ENCODE measurements at places on chromosomes 3 and 15.

DNA sequence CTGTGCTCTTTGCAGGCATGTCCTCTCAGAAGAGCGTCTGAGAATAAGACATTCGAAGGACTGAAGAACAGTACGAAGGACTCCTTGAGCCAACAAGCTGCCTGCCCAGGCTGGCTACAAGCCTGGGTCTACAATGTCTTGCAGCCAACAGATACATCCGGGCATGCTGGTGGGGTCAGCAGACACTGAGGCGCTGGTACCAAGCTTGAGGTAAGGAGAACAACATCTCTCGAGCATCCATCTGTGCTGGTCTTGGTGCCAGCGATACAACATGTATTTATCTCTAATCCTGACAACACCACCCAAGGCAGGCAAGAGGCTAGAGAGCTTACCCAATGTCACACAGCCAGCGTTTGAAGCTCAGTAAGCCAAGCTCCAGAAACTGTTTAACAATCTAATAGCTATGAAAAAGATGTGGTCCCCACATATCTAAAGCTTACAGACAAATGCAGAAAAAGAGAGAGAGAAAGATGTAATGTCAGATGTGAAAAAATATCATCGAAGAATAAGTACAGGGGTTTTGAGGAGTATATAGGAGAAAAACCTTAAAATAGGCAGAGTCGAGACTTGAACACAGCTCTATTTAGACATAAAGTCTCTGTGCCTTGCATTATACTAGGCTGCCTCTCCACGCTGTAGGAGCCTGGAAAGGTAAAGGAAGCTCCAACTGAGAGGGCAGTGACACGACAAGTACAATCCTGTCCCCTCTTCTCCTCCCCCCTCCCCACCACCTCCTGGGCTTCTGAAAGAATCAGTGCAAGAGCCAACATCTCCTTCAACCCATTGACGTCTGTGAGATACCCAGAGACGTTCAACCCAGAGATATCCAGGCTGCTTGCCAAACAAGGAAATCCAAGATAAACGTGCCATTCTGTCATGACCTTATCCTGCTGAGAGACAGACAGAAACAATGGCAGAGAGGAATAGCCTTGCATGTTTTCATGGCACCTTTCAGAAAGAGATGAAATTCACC, 39.4 kb downstream of the WWTR1 start:
- DNase-seq = no peak

DNA sequence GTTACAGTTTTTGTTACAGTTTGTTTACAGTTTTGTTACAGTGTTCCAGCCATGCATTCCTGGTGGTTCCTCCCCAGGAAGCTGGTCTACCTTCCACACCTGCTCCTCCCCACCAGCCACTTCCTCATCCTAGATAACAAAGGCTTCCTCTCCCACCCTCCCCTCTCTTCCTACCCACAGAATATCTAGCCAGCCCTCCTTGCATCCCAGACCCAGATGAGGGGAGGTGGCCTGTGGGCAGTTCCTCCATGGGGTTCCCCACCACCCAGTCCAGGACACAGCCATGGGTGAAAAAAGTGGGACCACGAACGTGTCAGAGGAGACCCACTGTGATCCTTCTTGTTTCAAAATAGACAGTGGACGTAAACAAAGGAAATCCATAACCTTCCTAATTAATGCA, 122.8 kb upstream of the ABHD17C start:
- no peak for DNase-seq

DNA sequence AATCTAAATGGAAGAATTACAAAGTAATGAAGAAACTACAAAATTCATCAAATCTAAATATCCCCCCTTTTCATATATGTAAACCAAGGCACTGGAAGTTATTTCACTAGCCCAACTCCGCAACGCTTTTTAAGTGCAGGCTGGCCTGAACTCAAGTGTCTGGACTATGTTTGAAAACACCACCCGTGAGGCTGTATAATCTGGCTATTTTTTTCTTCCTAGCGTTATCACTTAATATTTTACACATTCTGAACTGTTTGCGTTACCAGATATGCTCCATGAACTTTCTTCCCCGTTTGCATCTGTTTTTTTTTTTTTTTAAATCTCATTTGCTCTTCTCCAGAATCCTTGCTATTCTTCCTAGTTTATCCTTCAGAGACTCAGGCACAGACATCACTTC, 619.5 kb upstream of the CBLB start:
- DNase-seq = no peak

DNA sequence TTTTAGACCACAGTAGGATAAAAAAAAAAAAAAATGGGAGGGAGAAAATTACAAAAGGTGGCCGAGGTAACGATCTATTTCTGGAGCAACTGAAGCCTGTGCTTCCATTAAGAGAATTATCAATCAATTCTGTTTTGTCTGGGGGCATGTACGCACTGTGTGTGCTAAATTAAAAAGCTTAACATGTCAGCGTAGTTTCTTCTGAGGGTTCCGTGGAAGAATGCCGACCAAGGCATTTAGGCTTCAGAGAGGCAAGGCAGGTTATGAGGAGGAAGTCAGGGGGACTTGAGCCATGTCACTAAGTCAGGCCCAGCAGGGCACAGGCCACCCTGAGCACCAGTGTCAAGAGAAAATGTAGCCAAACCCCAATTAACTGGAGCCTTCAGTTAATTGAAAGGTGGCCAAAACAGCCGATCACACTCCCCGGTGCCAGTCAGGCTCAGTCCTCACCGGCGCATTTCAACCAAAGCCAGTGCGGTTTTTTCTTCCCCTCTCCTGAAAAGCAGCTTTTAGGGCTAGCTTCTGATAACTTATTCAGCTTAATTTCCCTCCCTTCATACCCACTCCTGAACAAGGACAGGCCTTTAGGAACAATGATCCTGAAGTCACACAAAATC, 113.9 kb downstream of the MEGF11 start:
- no peak for DNase-seq

GRCh38 chr3:11768604-11769003, 78.1 kb downstream of the TAMM41 start:
- DNase-seq = no peak

GRCh38 chr3:184562878-184563560, 1.4 kb downstream of the EPHB3 start:
- DNase-seq = no peak

GRCh38 chr3:168081171-168081771, 14.5 kb downstream of the GOLIM4 start:
- DNase-seq = no peak

DNA sequence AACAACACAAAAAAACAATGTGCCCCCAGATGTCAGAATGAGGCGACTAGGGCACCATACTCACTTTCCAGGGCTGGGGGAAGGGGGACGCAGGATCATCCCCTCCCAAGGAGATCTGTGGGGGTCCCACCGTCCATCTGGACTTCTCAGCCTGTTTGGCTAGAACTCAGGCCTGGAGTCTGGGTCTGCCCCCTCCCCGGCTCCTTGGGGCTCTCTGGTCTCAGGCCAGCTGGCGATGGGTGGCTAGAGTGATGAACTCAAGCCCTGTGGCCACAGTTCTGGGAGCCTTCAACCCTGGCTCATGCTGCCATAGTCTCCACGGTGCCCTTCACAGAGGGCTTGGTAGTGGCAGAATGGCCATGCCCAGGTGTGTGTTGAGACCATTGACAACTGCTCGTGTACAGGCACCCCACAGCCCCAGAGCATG, 13.6 kb downstream of the ZBTB47 start:
- DNase-seq = no peak

- no peak for DNase-seq
These were observed 9.1 kb upstream of the NEK10 start for GRCh38 chr3:27378331-27378730.

DNA sequence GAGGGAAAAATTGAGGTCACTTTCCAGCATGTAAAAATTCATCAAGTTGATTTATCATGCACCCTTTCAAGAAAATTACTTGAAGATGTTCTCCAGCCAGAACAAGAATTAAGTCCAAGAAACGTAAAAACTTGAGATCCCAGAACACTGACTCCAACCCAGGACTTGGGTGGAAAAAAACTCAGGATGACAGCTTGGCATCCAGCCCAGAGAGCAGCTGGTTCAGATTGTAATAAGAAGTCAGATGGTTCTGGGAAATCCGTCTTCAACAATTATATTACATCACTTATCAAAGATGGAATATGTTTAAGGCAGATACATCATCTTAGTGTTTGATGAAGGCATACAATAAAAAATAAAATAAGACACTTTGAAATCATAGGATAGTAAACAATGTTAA, 23.0 kb upstream of the DNAJC13 start:
- no peak for DNase-seq

DNA sequence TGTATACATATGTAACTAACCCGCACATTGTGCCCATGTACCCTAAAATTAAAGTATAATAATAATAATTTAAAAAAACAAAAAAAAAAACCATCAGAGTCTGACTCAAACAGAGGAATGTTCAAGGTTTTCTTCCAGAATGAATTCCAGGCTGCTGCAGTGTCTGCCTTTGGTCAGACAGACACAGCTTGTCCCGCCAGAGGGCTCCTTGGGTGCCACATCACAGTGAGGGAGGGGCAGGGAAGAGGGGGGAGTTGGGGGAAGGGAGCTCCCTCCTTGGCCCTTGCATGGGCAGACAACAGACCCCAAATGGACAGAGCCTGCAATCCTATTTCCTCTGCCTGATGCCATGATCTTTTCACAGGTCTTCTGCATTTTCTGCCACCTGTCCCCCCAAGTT, 36.5 kb downstream of the ITGB5 start:
- DNase-seq = no peak

Measured in activated gamma-delta T cell treated with Interleukin-2 at 50 U/mL for 16 hours (primary cell).